ENCODE measurements at places on chromosomes 7 and 10.
A peak's percentile ranks its signal among the peaks of the same experiment; 100 is the strongest.

- DNase-seq: no peak
These were observed 62.4 kb downstream of the PRKAG2 start for GRCh38 chr7:151814400-151815009.

DNA sequence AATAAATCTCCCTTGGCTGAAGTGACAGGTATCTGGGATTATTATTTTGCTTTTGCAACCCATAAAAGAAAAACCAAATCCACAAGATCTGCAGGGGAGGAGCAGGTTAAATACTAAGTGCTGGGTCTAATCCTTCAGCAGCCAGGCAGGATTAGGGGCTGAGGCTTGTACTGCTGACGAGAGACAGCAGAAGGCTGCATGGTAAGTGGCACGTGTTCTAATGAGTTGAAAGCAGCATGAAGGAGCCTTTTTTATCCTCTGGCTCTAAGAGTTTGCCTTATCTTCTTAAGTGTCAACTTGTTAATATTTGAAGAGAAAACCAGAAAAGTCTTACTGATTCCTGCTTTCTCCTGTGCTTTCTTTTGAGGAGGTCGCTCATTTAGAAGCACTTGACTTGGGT lies 50.0 kb downstream of the LYZL2 start:
- DNase-seq: no peak

DNA sequence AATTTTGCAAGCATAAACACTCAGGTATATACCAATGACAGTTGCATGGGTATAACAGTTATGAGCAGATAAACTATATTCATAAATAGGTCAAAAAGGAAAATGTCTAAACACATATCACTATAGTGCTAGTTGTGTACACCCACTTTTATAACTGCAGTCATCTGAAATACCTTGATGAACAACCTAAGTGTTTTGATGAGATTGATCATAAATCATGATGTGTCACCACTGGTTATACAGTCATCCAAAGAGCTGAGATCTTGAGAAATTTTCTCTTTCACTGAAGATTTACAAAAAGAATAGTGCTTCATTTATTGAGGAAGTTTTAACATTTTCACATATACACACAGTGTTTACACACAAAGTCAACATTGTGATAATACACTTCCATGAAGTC lies 78.6 kb upstream of the SLC25A13 start:
- no peak for DNase-seq

DNA sequence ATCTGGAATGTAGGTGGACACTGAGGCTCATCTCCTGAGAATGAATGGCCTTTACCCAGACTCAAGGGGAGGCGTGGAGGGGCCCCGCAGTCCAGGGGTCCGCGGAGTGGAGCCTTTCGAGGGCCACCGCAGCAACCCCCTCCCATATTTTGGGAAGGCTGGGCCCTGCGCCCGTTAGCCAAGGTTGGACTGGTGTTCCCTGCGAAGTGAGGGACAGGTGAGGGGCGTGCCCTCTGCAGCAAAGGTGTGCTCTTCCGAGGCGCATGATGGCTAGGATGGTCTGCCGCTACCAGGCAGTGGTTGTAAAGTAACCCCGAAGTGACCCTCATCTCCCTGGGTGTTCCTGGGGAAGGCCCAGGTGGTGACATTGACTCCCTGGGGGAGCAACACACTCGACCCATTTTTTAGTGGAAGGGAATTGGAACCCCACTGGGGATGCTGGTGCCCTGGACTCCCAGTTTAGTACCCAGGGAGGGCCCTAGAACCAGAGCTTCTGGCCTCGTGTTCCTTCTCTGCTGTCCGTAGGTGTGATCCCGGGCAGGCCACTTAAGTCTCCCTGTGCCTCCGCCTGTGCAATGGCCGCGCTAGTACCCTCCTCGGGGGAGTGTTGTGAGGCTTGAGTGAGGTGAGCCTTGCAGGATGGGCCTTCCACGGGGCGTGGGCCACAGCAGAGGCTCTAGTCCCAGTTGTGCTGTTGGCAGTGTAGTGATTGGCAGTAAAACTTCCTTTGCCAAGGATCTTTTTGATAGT lies 779 bp downstream of the FAM241B start:
- no peak for DNase-seq

DNA sequence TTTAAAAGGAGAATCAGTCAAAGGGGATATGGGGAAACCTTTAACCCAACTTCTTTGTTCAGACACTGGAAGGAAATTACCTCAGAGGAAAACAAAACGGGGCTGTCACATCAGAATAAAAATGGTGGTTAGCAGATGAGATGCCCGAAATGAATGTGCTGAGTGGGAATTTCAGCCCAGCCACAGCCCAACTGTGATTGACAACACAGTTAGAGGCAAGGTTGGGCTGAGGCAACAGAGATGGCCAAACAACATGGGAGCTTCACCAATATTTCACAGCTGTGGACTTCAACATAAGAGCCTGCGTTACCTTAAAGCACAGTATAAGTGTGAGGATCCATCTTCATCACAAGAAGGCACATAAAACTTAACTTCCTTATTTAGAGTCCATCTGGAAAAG lies 133.5 kb upstream of the PTPRZ1 start:
- DNase-seq: no peak

DNA sequence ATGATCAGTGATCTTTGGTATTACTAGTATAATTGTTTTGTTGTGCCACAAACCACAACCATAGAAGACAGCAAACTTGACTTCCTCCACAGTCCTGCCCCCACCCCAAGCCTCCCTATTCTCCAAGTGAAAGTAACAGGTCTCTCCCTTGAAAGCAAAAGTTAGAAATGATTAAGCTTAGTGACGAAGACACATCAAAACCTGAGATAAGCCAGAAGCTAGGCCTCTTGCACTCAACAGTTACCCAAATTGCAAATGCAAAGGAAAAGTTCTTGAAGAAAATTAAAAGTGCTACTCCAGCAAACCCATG lies 7.5 kb downstream of the SAR1A start:
- no peak for DNase-seq

DNA sequence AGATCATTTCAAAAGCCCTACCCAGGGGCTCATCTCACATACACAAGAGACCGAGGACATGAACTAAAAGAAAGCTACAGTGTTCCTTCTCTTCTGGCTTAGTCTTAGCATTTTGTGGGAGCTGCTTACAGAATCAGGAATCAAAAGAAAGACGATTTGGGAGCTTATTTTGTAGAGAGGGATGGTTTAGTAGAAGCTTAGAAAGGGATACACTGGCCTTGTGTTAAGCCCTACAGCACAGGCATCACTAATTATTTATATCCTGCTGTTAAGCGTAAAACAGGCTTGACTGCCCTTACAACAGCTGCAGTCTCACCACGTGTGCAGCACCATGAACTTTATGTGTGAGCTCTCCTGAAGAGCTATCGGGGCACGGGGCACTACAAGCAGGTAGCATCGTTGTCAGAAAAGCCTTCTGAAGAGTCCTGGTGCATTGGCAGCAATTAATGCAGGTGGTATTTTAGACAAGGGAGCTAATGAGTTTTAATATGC lies 798.3 kb downstream of the NXPH1 start:
- no peak for DNase-seq

DNA sequence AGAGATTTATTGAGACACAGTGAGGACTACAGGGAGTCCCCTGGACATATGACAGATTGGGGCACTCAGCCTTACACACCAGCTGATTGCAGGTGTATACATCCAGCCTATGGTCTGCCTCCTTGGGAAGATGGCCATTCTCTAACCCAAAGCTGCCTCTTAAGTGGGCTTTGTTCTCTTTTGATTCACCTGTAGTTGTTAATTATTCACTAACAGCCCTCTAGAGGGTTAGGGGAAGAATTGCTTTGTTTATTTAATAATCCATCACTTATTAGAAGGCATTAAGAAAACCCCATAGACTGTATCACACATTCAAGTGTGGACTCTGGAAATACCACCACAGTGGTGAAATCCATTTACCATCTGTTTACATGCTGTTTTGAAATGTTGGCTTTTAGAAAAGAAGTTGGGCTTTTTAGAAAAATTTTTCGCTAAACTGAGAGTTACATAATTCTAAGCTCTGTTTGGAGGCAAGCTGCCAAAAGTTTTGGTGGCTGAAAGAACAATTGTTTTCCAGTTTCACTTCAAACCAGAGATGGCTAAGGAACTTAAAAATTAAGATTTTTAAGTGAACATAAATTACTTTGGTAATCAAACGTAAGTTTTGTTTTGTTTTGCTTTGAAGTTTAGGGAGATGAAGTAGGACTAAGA lies 379.1 kb downstream of the ADRA2A start:
- no peak for DNase-seq

GRCh38 chr10:109115179-109115578 lies 808.1 kb downstream of the XPNPEP1 start:
- DNase-seq: no peak

DNA sequence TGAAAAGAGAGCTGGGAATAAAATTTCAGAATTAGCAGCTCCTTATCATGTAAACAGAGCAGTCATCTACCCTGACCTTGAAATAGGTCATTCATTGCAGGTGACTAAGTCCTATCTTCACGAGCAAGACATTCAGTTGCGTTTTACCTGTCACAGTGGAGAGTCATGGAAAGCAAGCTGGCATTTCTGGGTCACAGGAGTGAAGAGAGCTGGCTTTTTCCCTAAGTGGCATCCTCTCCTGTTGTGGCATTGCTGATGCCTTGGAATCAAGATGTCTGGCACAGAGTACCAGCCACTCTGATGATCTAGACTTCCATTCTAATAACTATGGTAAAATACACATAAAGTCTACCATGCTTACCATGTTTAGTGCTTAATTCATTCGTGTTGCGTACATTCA lies 70.8 kb downstream of the SCRN1 start:
- no peak for DNase-seq

DNA sequence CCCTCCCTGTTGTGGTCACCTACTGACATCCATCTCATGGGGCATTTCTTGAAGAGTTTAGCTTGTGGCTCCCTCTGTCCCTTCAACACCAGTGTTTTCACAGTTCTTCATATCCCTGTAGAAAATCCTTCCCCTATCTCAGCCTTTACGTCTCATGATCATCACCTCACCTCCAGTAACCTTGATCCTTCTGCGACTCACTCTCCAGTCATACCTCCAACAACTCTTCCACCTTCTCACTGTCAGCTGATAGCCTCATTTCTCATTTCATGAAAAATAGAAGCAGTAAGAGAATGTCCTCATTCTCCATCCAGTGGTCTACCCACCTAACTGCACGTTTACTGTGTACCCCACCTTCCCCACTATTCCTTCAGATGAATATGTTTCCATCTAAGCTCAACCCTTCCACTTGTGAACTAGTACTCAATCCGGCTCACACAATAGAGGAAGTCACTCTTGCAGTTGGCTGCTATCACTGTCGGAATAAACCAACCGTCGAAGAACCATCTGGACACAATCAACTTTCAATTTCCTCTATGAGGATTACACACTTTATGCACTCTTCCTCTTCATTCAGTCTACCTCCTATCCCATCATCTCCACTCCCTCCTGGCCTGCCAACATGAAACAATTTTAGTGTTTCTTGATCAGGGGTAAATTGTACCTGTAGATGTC lies 256.0 kb downstream of the AHR start:
- no peak for DNase-seq

- DNase-seq: peak; percentile 13
These were observed 11.9 kb upstream of the OPALIN start for GRCh38 chr10:96370584-96371157.

GRCh38 chr10:48209241-48209640 lies 65.3 kb downstream of the FRMPD2 start:
- DNase-seq: no peak

GRCh38 chr7:104652865-104653264 lies 324.5 kb downstream of the LHFPL3 start:
- DNase-seq: no peak

DNA sequence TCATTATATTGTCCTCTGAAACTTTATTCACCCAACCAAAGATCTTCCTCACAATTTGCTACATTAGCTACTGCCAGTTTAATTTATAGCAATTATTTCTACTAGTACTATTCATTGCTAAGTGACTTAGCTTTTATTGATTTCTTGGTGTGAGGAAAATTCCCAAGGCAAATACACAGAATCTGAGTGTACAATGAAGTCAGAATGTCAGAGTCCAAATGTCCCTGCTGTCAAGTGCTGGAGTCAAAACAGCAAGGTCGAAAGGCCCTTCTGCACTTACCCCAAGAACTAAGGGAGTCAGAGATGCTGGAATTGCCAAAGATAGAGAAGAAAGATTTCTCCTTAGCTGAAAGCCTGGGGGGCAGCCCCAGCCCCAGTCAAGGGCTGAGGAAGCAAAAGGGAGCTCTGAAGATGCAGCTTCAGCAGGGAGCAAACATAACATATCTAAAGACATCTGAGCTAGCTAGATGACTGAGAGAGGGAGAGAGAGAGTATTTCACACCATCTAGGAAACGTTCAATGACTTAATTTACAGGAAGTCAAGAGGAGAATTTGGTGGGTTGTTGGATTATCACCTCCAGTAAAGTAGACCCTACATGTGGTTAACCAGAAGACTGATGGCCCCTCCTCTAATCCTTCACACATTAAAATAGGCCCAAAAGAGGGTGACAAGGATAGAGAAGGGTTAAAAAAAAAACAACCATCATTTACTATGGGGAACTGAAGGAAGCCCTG lies 36.6 kb upstream of the SAMD8 start:
- DNase-seq: no peak

DNA sequence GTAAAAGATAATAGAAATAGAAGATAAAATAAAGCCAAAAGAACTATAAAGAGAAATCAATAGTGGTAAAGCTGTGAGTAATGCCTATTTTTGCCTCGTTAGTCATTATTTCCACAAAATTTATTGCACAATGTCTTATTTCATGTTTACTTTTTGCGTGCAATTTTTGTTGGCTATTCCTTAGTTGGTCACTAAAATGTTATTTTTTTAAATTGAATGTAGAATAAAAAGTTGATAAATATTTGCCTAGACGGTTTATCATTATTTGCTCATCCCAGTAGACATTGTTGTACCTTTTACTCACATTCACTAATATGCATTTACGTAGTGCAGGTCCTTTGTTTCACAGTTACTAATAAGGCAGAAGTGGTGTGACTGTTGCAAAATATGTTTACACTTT lies 227.8 kb upstream of the BMPER start:
- DNase-seq: no peak

GRCh38 chr7:77352665-77353406 lies 63.3 kb downstream of the GSAP start:
- DNase-seq: no peak

- no peak for DNase-seq
These were observed 42.1 kb downstream of the PANK1 start for GRCh38 chr10:89602919-89603318.

GRCh38 chr10:50586740-50587088 lies 37.0 kb downstream of the SGMS1 start:
- no peak for DNase-seq

DNA sequence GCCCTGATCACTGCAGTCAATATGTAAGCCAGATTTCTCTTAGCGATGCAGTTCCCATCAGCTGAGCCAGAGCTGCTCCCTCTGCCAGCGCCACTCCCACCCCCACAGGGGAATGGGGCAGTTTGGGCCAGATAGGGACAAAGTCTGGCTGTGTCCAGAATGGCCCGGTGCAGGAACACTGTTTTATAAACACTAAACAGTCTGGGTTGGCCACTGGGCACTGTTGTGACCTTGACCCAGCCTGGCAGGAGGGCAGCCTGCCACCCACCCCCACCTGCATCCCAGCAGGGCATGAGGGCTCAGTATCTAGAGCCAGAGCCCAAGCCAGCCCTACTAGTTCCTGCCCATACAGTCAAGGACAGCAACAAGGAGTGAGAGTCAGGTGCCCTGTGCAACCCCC lies 1.3 kb downstream of the OGDHL start:
- no peak for DNase-seq

- no peak for DNase-seq
These were observed 32.1 kb upstream of the PAX2 start for GRCh38 chr10:100713049-100713858.

- DNase-seq: no peak
These were observed 24.3 kb downstream of the HSPB1 start for GRCh38 chr7:76326646-76327233.

Data from activated T-helper 1 cell treated with Interleukin-2 at 50 U/mL for 16 hours (primary cell).